ENCODE measurements at places on chromosomes 11 and 22. TPM values are rescaled to one million over a fixed set of nuclear protein-coding genes. Genes with fewer than 3 reads are reported as not detected.

Gene OR5D18
- total RNA-seq = not detected

Gene CASP5
- not detected for total RNA-seq

Gene APOL3
- total RNA-seq = 0.13 TPM

Gene MYBPC3
- not detected for total RNA-seq

Gene BTG4
- not detected for total RNA-seq

Gene KCNJ5
- total RNA-seq = 0.11 TPM

Gene ELFN2
- total RNA-seq = 0.64 TPM

Gene CPT1A
- total RNA-seq = 6.1 TPM

Gene SLC43A3
- 21.9 TPM for total RNA-seq

Gene DUSP8
- total RNA-seq = 3.2 TPM

Gene SLC5A4
- total RNA-seq = not detected

DNA sequence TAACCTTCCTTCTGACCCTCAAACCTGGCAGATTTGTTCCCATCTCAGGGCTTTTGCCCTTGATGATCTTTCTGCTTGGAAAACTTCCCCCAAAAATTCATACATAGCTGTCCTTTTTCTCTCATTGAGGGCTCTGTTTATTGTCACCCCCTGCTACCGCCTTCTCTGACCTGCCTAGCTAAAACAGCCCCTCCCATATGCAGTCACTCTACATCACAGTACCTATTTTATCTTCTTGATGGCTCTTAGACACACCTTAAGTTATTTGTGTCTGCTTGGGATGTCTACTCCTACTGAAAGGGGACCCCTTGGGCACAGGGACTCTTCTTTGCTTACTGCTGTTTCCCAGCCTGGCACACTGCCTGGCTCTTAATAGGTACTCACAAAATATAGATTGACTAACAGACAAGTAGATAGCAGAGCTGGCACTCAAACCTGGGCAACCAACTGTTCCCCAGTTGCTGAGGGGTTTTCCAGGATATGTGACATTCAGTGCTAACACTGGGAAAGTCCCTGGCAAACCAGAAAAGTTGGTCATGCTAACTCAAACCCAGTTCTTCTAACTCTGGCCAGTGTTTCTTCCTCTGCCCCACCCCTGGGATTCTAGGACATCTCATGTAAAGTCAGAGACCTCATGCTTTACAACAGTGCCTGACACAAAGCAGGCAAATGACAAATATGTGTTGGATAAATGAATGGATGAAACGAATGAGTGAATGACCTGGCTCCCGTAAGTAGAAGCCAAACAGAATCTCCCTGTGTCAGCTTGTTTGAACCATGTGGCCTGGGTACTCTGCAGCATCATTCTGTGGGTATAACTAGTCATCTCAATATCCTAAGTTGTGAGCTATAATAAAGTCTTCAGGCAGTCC, 19.8 kb upstream of the FJX1 start:
- DNase-seq = no peak

DNA sequence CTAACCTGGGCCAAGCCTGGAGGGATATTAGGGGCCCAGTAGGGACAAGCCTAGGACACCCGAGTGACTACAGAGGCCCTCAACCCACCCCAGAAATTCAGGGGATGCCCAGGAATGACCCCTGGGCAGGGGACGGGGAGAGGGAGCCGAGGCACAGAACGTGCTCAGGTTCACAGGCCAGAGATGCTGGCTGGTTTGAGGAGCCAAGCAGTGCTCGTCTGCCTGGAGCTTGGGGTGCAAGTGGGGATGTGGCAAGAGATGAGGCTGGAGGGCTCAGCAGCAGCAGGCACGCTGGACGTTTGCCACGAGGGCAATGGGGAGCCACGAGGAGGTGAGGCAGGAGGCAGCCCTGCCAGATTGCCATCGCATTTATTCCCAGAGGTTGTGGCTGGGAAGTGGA, 34.0 kb upstream of the EMID1 start:
- DNase-seq = no peak

GRCh38 chr22:40979198-40979597, 28.0 kb downstream of the RBX1 start:
- DNase-seq = no peak

- no peak for DNase-seq
Observed at GRCh38 chr22:27591060-27591459, 210.5 kb downstream of the MN1 start.

DNA sequence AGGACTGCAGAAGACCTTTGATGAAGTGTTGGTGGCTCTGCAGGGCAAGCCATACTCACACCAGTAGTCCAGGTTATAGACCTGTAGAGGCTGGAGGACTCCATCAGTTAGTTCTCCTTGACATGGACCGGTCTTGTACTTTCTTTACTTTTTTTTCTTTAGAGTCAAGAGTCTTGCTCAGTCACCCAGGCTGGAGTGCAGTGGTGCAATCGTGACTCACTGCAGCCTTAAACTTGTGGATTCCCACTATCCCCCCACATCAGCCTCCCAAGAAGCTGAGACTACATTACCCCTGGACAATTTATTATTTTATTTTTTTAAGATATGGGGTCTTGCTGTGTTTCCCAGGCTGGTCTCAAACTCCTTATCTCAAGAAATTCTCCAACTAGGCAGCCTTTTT, 49.6 kb upstream of the E2F8 start:
- DNase-seq = no peak

DNA sequence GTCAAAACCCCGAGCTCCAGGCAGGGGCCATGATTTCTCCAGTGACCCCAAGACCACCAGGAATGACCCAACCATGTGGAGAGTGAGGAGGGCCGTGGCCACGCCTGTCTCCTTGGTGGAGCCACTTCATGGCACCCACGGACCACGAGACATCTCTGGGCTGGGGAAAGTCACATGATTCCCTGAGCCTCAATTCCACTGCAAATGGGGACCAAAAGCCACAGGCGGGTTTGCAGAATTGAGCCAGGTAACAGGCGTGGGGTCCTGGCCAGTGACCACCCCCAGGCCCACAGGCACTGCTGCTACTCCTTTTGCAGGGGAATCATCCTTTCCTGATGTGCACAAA, 178.9 kb downstream of the CTTN start:
- DNase-seq = no peak

DNA sequence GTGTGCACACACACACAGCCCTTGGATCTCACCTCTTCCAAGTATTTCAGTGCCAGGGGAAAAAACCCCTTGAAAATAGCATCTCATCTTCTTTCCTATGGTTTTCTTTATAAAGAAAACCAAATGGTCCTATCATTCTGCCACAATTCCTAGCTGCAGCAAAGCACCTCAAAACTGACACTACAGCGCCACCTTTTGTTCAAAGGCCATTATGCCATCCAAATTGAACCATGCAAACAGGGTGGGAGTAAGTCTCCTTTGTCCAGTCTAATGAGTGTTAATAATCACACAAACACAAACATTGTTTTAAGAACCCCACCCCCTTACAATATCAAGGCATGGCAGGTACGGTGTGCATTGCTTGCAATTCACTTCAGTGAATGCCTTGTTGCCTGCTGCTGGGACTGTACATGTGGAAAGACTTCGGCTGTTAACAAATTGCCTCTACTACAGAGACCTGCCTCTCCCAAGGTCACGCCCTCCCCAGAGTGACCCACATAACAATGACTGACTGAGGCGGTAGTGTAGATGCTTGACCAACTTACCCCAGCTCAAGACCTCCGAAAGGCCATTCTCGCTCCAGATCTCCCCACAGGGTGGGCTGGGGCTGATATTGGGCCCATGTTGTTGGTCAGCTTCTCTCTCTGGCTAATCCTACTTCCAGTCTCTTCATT, 31.7 kb downstream of the FAM181B start:
- peak; percentile 65 for DNase-seq

GRCh38 chr22:32699686-32700085, 101.8 kb upstream of the TIMP3 start:
- no peak for DNase-seq

GRCh38 chr11:86176165-86176884, 68.2 kb upstream of the EED start:
- no peak for DNase-seq

- DNase-seq = peak; percentile 71
Observed at GRCh38 chr11:69292221-69292648, 1.7 kb upstream of the MYEOV start.

GRCh38 chr11:26901162-26901561, 92.8 kb upstream of the FIBIN start:
- no peak for DNase-seq

GRCh38 chr11:10502065-10502680, 38.8 kb downstream of the RNF141 start:
- DNase-seq = no peak

DNA sequence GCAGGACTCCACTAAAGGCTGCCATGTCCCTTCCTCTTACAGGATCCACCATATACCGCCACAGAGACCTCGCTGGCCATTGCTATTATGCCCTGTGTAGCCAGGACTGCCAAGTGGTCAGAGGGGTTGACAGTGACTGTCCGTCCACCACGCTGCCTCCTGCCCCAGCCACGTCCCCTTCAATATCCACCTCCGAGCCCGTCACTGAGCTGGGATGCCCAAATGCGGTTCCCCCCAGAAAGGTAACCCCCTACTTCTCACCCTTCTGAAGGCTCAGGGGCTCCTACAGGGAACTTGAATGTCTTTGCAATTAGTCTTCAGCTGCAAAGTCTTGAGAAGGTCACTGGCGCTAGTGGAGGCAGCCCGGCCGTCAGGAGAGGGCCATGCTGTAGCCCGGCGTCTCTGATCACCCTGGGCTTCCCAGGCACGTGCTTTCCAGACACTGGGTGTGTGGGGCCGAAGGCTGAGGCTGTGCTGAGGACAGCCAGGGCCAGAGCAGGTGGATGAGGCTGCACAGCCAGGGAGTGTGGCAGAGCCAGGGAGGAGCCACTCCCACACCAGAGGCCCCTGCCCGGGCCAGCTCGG, 30.0 kb upstream of the MUC5B start:
- peak; percentile 8 for DNase-seq

- DNase-seq = no peak
Observed at GRCh38 chr11:105034813-105035620, at the start of gene CASP1. TSS of gene CASP1 (minus strand) at chr11:105035144. CDS start at chr11:105035113, 31 bp downstream.

DNA sequence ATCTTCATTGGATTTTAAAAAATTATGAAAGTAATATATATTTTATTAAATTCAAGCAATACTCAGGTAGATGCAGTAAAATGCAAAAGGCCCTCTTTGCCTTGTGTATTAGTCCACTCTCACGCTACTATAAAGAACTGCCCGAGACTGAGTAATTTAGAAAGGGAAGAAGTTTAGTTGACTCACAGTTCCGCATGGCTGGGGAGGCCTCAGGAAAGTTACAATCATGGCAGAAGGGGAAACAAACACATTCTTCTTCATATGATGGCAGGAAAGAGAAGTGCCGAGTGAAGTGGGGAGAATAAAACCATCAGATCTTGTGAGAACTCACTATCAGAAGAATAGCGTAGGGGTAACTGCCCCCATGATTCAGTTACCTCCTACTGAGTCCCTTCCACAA, 130.8 kb downstream of the HIPK3 start:
- no peak for DNase-seq

DNA sequence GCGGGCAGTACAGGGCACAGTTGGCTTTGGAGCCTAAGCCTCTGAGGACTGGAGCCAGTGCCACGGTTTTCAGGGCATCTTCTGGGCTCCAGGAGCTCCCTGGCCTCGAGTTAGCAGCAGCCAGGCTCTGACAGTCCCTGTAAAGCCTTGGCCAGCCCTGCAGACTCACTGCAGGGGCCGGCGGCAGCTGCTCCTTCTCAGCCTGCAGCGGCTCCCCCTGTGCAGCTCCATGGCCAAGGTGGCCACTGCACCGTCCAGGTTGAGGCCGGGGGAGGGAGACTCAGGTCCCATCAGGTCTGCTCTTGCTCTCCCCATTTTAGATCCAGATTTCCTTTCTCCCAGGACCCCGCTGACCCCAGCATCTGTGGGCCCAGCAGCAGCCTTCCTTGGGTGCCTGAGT, 1461.1 kb downstream of the BRD1 start:
- no peak for DNase-seq

- DNase-seq = no peak
Observed at GRCh38 chr11:70569618-70569890, 171.2 kb downstream of the CTTN start.

GRCh38 chr11:44127130-44127529, 31.7 kb downstream of the EXT2 start:
- DNase-seq = no peak

- DNase-seq = peak; percentile 11
Observed at GRCh38 chr11:116329354-116330090, 443.3 kb downstream of the BUD13 start.

DNA sequence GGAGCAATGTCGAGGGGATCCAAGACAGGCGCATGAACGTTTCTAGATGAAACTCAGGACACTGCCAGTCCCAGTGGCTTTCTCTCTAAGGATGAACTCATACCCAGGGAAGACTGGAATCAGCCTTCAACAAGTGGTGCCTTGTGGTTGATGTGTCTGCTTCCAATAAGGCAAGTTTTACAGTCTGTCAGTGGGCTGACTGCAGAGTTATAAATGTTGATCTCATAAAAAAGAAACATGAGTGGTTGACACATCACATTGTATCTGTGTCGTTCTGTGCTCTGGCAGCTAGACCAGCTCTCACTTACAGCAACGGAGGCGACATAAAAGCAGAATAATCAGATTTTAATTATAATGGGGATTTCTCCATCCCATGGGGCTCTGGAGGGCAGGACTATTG, 96.7 kb downstream of the SNX19 start:
- DNase-seq = no peak

- no peak for DNase-seq
Observed at GRCh38 chr11:75465701-75466531, 32.9 kb upstream of the KLHL35 start.

GRCh38 chr11:13970986-13971385, 8.5 kb downstream of the SPON1 start:
- peak; percentile 55 for DNase-seq

DNA sequence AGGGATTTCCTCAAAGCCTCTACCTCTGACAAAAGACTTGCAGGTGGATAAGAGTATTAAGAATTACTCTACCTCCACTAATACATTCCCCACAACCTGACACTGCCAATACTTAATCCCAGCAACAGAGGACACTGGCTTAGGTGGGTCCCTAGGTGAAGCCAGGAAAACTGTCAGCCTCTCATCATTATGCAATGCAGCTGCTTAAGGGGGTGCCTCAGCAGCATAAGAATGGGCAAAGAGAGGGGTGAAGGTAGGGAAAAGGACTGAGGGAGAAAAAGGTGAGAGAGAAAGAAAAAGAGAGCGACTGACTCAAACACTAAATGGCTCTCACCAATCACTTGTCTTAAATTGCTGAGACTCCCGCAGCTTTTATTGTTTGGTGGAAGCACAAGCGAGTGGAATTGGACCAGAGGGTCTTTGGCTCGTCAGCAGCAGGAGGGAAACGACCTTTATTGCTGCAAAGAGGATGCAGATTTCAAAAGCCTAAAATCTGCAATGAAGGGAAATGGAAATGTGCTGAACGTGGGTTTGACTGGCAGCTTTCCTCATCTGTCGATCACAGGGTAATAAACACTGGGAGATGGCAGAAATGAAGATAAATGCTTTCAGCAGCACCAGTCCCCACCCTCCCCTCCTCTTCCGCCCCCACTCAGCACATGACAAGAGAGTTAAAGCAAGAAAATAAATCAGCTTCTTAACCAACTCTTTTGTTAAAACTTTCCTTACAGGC, 64.9 kb upstream of the CHRM4 start:
- DNase-seq = no peak

DNA sequence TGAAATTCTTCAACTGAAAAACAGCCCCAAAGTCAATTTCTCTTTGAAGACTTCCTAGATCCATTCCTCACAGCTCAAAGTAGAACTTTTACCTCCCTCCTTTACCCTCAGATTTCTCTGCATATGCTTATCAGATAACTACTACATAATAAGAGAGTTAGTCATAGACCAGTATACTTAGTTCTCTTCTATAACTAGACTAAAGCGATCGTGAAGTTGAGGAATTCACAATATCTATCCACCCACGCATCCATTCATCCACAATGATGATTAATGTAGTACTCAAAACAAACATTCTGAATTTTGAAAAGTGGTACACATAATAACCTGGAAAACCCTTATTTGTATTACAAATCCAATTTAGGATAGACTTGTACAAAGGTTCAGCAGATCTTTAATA, 800.9 kb upstream of the TENM4 start:
- no peak for DNase-seq

Data from H9 (cell line).